ENCODE measurements at places on chromosomes 2 and 18. TPM values are rescaled to one million over a fixed set of nuclear protein-coding genes. Genes with fewer than 3 reads are reported as not detected.

Gene ODC1
- total RNA-seq, result 69.0 TPM

GRCh38 chr2:33494877-33495641, 18.6 kb downstream of the RASGRP3 start:
- DNase-seq, result no peak

GRCh38 chr2:195505701-195506100, 151.3 kb upstream of the SLC39A10 start:
- DNase-seq, result no peak

- DNase-seq, result peak; percentile 24
These were observed 104.7 kb upstream of the FAM117B start for GRCh38 chr2:202530038-202530437.

GRCh38 chr18:63315876-63316275, 3.7 kb downstream of the BCL2 start:
- DNase-seq, result no peak
